ENCODE measurements at places on chromosomes 1 and 21. TPM values are rescaled to one million over a fixed set of nuclear protein-coding genes. Genes with fewer than 3 reads are reported as not detected.
A peak's percentile ranks its signal among the peaks of the same experiment; 100 is the strongest.

DNA sequence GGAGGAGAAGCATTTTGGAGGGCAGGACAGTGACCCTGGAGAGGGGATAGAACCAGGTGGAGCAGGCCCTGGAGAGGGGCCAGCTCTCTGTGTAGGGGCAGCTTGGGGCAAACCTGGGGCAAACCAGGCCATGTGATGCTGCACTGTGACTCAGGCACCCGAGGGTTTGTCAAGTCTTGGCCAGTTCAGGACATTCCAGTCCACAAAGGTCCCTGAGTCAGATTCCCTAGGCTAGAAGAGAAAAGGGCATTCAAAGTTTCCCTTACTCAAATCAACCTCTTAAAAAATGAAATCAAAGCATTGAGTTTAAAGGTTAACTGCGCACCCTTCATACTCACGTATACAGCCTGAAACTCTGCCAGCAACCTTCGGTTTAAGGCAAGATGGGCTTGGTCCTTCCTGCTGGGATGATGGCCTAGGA lies 25.2 kb upstream of the PLA2G2C start:
- DNase-seq, result no peak

Gene ETV3L
- total RNA-seq, result not detected

DNA sequence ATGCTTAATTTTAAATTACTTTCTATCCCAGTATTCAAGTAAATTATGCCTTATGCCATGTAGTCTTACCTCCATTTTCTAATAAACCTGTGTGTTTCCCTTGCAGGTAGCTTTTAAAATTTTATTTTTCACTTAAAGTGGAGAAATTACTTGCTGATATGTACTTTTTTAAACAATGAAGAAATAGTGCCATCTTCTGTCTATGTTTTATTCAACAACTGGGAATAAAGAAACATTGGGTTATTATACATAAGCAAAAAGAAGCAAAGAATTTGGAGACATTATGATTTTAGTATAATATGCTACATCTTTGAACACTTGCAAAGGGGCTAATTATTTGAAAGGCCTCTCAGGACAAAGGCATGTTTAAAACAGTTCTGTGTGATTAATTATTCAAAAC lies 1912.9 kb downstream of the MRPL39 start:
- DNase-seq, result no peak

DNA sequence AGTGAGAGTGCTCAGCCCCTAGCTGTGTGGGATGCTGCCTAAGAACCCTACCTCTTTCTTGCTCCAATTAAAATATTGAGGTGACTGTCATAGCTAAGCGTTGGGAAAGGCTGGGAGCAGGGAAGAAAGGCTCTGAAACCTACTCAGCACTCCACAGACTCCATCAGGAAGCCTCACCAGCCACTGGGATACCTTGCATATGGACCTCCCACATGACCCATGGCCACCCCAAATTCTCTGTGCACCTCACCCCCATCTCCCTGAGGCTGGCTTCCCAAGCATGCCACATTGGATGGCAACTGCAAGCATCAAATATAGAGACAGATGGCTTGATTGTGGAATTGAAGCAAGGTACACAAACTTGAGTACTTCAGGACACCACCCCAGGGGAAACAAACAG lies 41.8 kb downstream of the FLVCR1 start:
- no peak for DNase-seq

- DNase-seq, result no peak
Measured at GRCh38 chr1:98662356-98662670, 792 bp downstream of the SNX7 start.

GRCh38 chr1:3775490-3776230 lies 3.1 kb downstream of the SMIM1 start:
- peak; percentile 64 for DNase-seq

GRCh38 chr1:46072975-46073374 lies 59.5 kb downstream of the PIK3R3 start:
- DNase-seq, result no peak

- DNase-seq, result no peak
Measured at GRCh38 chr1:218164930-218165700, 120.0 kb upstream of the RRP15 start.

DNA sequence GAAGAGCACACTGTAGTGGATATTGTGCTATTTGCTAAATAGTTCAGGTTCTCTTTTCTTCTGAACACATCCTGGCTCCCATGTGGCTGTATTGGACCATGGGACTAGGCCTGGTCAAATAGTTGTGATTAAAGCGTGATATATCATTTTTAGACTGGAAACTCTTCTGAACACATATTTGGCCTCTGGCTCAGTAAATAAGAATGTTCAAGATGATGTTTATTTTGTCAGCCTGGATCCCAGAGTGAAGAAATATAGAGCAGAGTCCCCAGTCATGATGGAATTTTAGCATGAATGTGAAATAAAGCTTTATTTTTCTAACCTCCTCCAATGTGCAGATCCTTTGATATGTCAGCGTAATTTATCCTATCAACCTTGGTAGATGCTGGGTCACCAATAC lies 542.6 kb downstream of the ADGRL2 start:
- DNase-seq, result no peak

Gene SLC25A34
- 1.9 TPM for total RNA-seq

DNA sequence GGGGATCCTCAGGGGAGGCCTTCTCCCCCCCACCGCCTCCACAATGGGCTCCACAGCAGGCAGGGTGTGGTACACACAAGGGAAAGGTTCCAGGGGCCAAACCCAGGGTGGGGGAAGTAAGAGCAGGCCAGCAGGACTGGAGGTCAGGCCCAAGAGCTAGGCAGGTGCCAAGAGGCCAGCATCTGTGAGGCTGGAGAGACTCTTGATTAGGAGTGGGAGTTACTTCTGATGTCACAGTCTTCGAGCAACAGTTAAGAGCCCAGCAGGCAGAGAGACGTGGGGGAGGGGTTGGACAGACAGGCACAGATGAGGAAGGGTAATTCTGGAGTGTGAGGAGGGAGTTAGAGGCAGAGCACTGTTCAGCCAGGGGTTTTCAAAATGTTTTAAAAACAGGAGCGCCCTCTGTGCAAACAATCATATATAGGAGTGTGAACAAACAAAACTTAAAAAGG lies 55.8 kb downstream of the SLC9A1 start:
- DNase-seq, result no peak

Gene GSTM5
- 0.20 TPM for total RNA-seq

- DNase-seq, result no peak
Measured at GRCh38 chr1:231153726-231154125, 8.1 kb upstream of the TRIM67 start.

- peak; percentile 72 for DNase-seq
Measured at GRCh38 chr21:34544032-34544496, 32.1 kb upstream of the KCNE1 start.

GRCh38 chr1:167762061-167762746 lies 40.4 kb downstream of the MPZL1 start:
- peak; percentile 20 for DNase-seq

DNA sequence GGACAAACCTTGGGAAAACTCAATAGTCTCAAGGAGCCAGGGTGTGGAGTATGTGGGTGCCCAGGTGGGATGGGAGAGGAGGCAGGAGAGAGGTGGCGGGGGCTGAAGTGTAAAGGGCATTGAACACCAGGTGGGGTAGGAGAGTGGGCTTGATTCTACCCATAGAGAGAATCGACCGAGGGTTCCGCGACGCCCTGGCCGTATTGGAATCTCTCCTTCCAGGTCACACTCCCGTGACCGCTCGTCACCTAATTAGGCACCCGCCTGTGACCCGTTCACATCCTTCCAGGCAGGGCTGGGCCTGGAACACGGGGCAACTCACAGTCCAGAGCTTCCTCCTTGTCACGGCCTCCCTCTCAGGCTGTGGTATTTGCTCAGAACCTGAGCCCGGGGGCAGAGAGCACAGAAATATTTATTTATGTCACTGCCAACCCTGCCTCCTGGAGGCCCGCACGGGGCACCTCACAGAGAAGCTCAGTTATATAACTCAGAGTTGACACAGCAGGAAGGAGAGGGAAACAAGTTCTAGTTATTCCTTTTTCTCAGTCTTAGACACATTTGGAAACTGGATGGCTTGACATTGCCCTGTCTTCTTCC lies 12.0 kb downstream of the NCMAP start:
- DNase-seq, result no peak

Gene BRDT
- total RNA-seq, result not detected

DNA sequence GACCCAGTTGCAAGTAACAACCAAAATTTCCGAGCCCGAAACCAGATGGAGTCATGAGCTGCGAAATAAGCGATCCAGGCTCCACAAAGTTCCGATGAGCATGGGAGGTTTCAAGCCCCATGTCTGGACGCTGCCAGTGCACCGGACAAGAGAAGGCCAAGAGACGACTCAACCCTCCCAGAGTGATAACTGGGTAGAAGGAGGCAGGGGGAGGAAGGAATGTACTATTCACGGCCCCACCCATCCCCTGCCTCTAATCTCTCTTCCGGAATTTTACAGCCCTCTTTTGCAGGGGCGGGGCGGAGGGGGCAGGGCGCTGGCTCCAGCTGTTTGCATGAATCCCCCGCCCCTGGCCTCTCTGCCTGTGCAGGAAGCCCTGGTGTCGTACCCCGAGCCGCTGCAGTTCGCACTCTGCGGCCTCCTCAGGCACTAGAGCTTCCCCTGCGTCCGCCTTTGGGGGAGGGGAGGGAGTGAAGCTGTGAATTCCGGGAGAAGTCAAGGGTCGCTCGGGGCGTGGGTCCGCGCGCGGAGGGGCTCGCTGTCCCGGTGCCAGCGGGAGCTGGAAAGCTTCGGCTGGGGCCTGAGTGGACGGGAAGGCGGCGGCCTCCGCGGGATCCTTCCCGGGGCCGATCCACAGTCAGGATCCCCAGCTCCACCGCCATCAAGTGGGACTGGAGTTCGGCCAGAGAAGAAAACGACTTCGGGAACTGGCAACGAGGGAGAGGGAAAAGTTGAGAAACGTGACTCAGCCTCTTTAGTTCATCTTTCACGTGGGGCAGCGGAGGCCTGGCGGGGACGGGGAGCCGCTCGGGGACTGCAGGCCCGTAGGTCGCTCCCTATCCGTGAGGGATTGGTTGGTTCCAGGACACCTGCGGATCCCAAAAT lies 6.3 kb upstream of the PTP4A2 start:
- DNase-seq, result peak; percentile 92

DNA sequence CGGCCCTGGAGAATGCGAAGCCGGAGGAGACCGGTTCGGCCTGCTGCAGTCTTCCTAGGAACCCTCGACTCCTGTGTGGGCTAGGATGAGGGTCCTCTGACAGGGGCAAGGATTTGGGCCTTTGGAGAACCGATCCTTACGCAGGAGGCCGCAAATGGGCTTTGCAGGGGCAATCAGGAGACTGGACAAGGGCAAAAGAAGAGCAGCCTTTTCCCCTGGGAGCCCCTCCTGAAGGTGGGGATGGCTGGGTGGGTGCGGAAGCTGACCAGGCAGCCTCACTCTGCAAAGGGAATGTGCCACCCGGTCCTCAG lies 111.7 kb downstream of the NAV1 start:
- no peak for DNase-seq

GRCh38 chr1:66919828-66920227 lies 4.8 kb downstream of the DNAI4 start:
- no peak for DNase-seq

DNA sequence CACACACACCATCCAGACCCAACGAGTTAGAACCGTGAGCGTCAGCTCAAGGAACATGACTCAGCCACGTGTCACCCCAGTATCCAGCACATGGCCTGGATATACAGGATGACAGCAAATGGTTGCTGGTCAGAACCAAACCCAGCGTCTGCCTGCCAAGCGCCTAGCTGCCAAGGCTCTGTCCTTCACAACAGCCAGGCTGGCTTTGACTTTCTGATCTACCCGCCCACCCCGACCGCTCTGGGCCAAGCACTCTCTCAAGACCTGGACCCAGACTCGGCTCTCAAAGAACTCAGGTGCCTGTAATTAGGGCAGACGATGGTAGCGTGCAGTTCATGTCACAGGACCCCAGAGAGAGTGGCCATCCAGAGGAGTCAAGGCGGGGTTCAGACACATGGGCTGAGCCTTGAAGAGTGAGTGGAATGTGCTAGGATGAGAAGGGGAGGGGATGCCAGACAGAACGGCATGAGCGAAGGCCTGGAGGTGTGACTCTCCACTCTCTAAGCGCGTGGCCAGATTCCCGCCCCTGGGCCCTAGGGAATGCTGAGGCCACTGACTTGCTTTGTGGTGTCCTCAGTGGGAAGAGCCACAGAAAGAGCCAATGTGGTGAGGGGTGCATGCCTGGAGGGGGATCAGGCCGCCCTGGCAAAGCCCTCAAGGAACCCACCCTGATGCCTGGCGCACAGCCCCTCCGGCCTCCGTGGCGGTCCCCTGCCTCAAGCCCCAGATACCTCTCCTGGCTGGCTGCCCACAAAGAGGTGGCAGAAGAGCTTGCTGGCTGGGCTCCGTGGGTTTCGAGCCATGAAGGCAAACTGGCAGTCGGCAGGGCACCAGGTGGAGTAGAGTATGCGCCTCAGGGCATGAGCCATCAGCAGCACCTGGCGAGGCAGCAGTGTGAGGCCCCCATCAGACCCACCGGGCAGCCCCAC lies 7.0 kb downstream of the SH2D5 start:
- DNase-seq, result no peak

DNA sequence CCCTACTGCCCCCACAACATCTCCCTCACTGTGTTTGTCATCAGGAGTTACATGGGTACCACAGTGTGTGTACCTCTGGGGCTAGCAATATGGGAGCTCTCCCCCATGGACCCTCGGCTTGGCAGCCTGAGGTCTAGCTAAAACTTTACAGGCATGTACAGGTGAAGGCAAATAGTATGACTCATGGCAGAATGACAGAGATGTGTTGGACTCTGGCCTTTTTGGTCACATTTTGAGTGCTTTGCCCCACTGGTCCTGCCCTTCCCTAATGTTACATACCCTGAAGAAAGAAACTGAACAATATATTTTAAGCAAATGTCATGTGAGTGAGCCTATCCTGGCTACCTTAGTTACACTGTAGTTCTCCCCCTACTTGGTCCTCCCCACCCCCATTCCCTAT lies 124.0 kb downstream of the NGF start:
- DNase-seq, result no peak

- no peak for DNase-seq
Measured at GRCh38 chr1:230868736-230869385, 540 bp upstream of the C1orf198 start.

- no peak for DNase-seq
Measured at GRCh38 chr1:87174724-87175245, 153.9 kb upstream of the LMO4 start.

GRCh38 chr1:45258059-45258650 lies 51.8 kb upstream of the ZSWIM5 start:
- DNase-seq, result no peak

- DNase-seq, result no peak
Measured at GRCh38 chr1:70504821-70505193, 93.7 kb downstream of the CTH start.

GRCh38 chr21:44425307-44425894 lies 29.9 kb upstream of the LRRC3 start:
- no peak for DNase-seq

Gene ACTL8
- not detected for total RNA-seq

GRCh38 chr1:10360045-10360444 lies 38.8 kb upstream of the PGD start:
- DNase-seq, result no peak

Gene TNFRSF1B
- 61.9 TPM for total RNA-seq

Gene GCSAML
- not detected for total RNA-seq

DNA sequence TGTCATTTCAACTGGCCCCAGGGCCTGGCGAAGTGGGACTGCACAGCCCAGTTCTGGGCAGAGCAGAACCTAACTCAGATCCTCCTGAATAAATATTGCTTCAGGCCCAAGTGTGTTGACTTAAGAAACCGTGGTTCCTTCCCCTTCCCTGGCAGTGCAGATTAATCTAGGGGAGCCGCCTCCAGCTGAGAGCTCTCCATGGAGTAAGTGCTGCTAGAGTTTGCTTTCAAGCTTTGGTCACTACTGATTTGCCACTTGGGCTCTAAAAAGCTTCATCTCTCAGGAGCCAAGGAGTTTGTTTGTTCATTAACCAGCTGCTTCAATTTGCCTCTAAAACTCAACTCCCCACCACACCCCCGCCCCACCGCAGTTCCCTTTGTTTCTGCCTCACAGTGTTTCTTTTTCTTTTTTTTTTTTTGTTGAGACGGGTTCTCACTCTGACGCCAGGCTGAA lies 112.1 kb downstream of the DTL start:
- no peak for DNase-seq
